Esophagus squamous epithelium (tissue), 5 donors: ENCODE measurements at places on chromosomes 1 and 21.
A peak's percentile ranks its signal among the peaks of the same experiment; 100 is the strongest.

GRCh38 chr1:159917533-159918351 lies 7.6 kb downstream of the TAGLN2 start:
- H3K36me3 ChIP-seq = peaks cover 25% of the 10 kb centered on the region
- no peaks in the 10 kb centered on the region for H3K27me3 ChIP-seq
- DNase-seq = no peak
- H3K4me3 ChIP-seq = no peak overlapping the region
- H3K4me1 ChIP-seq = peaks cover 98% of the 10 kb centered on the region
- H3K27ac ChIP-seq = peak overlapping the region; percentile 32

GRCh38 chr1:117821774-117822482 lies 107.5 kb downstream of the GDAP2 start:
- H3K4me1 ChIP-seq = peaks cover 36% of the 10 kb centered on the region
- no peaks in the 10 kb centered on the region for H3K27me3 ChIP-seq
- H3K4me3 ChIP-seq = no peak overlapping the region
- H3K36me3 ChIP-seq = no peaks in the 10 kb centered on the region

- no peaks in the 10 kb centered on the region for H3K4me1 ChIP-seq
- H3K27me3 ChIP-seq = no peaks in the 10 kb centered on the region
- no peak overlapping the region for H3K4me3 ChIP-seq
- H3K27ac ChIP-seq = no peak overlapping the region
- no peak for DNase-seq
These were observed 576.1 kb upstream of the RGS18 start for GRCh38 chr1:191582169-191582568.

- H3K4me1 ChIP-seq = no peaks in the 10 kb centered on the region
- no peaks in the 10 kb centered on the region for H3K27me3 ChIP-seq
- no peaks in the 10 kb centered on the region for H3K36me3 ChIP-seq
- no peak overlapping the region for H3K4me3 ChIP-seq
- no peak overlapping the region for H3K27ac ChIP-seq
- DNase-seq = no peak
These were observed 248.0 kb downstream of the S1PR1 start for GRCh38 chr1:101484689-101485338.

- peaks cover 14% of the 10 kb centered on the region for H3K4me1 ChIP-seq
- H3K36me3 ChIP-seq = no peaks in the 10 kb centered on the region
- no peak overlapping the region for H3K4me3 ChIP-seq
- H3K27me3 ChIP-seq = no peaks in the 10 kb centered on the region
- no peak for DNase-seq
These were observed 5.4 kb downstream of the SPATA6 start for GRCh38 chr1:48466594-48466993.

DNA sequence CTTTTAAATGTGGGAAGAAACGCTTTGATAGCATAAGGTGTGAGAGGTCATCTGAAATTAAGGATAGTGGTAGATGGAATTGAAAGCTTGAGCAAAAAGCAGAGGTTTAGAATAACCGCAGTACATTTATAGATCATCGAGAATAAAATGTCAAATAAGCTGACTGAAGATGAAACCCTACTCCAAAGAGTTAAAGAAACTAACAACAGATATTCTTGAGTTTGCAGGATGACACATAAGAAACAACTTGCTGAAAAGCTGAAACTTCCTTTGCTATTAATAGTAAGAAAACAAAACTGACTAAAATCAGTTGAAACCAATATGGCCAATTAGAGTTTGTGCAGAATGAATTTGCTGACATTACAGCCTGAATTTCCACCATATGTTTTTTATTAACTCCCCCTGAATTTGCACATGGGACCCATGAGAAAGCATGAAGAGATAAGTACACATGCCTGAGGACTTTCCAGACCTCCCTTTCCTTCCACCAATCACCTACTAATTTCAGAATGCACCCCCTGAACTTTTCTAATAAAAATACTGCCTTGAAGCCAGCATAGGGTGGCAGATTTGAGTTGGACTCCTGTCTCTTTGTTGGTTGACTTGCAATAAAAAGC lies 1.7 kb upstream of the C1orf185 start:
- H3K4me1 ChIP-seq = no peaks in the 10 kb centered on the region
- no peak for DNase-seq
- no peak overlapping the region for H3K4me3 ChIP-seq
- H3K27me3 ChIP-seq = no peaks in the 10 kb centered on the region

DNA sequence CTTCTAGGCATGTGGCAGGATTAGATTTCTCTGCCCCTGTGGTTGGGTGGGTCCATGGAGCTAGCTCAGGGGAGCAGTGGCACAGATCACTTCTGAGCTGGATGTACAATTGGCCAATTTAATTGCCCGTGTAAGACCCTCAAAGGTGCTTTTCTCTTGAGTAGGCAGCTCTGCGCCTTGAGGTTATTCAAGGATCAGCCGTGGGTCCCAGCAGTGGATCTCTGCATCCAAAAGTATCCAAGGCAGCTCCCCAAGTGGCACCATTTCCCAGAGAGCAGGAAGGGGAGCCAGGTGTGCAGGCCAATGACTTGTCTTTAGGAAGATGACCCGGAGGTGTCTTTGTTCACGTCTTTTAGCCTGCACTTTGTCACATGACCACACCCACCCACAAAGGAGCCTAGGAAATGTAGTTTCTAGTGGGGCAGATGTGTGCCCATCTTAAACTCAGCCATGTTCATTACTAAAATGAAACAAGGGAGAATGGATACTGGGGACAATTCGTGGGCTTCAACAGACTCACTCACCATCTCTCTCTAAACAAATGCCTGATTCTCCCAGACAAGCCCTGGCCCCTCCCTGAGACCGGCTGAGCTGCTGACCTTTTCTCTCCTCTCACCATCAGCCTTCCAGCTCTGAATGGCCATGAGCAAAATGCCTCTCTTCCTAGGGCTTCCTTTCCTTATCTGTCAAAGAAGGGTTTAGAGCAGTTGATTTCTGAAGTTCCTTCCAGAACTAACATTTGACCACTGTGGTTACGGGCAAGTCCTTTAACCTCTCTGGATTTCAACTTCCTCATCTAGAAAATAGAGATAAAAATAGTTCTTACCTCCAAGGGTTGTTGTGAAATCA lies 41.4 kb upstream of the TENT5C start:
- no peaks in the 10 kb centered on the region for H3K36me3 ChIP-seq
- no peak for DNase-seq
- H3K4me1 ChIP-seq = no peaks in the 10 kb centered on the region
- no peak overlapping the region for H3K27ac ChIP-seq
- H3K27me3 ChIP-seq = no peaks in the 10 kb centered on the region
- no peak overlapping the region for H3K4me3 ChIP-seq

- H3K27me3 ChIP-seq = no peaks in the 10 kb centered on the region
- no peak overlapping the region for H3K4me3 ChIP-seq
- H3K27ac ChIP-seq = no peak overlapping the region
- no peaks in the 10 kb centered on the region for H3K36me3 ChIP-seq
- no peak for DNase-seq
- H3K4me1 ChIP-seq = no peaks in the 10 kb centered on the region
These were observed 76.0 kb downstream of the FH start for GRCh38 chr1:241443561-241443960.

GRCh38 chr21:43758111-43758641 lies 17.9 kb downstream of the CSTB start:
- peaks cover 33% of the 10 kb centered on the region for H3K4me1 ChIP-seq
- H3K27ac ChIP-seq = peak overlapping the region; percentile 77
- peaks cover 36% of the 10 kb centered on the region for H3K36me3 ChIP-seq

DNA sequence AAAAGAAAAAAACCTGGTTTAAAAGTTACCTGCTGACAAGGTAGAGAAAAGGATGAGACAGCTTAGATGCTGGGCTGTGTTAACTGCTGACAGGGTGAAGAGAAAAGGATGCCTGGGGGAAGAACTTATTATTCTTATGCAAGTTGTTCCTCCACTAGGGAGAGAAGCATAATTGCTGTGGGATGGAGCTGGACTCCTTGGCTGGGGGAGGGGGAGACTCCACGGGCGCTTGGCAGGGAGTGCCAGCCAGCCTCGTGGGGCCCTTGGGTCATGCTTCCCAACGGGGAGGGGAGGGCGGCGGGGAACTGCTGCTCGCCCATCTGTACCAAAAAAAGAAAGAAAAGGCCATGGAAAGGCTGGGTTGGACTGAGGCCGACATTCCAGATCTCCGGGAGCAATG lies 47.2 kb downstream of the SYCP1 start:
- H3K36me3 ChIP-seq = no peaks in the 10 kb centered on the region
- peak overlapping the region; percentile 12 for H3K4me3 ChIP-seq
- H3K27ac ChIP-seq = no peak overlapping the region
- no peaks in the 10 kb centered on the region for H3K4me1 ChIP-seq

- no peaks in the 10 kb centered on the region for H3K36me3 ChIP-seq
- H3K4me1 ChIP-seq = no peaks in the 10 kb centered on the region
- H3K27ac ChIP-seq = no peak overlapping the region
- DNase-seq = no peak
- no peaks in the 10 kb centered on the region for H3K27me3 ChIP-seq
These were observed 85.3 kb downstream of the MAP3K21 start for GRCh38 chr1:233412812-233413211.

- H3K27ac ChIP-seq = peak within 1 kb of the TSS; percentile 55
- peaks cover 32% of the 10 kb centered on the region for H3K36me3 ChIP-seq
- DNase-seq = no peak
- peaks cover 16% of the 10 kb centered on the region for H3K4me1 ChIP-seq
- no peaks in the 10 kb centered on the region for H3K27me3 ChIP-seq
- H3K4me3 ChIP-seq = peak within 1 kb of the TSS; percentile 75
These were observed at the start of gene GLMP for GRCh38 chr1:156295391-156295947. TSS of gene GLMP (minus strand) at chr1:156295679. CDS start at chr1:156295645, 34 bp downstream.

DNA sequence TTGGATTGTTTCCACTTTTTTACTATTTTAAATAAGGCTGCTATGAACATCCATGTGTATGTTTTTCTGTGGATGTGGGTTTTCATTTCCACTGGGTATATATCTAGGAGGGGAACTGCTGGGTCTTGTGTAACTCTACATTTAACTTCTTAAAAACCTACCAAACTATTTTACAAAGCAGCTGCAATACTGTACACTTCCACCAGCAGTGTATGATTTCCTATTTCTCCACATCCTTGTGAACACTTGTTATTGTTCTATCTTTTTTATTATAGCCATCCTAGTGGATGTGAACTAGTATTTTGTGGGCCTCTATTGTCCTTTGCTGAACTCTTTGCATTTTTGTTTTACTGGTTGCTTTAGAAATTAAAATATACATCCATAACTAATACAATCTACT lies 33.4 kb downstream of the DIPK1A start:
- no peaks in the 10 kb centered on the region for H3K27me3 ChIP-seq
- no peak for DNase-seq
- H3K27ac ChIP-seq = no peak overlapping the region
- no peaks in the 10 kb centered on the region for H3K36me3 ChIP-seq
- no peak overlapping the region for H3K4me3 ChIP-seq

DNA sequence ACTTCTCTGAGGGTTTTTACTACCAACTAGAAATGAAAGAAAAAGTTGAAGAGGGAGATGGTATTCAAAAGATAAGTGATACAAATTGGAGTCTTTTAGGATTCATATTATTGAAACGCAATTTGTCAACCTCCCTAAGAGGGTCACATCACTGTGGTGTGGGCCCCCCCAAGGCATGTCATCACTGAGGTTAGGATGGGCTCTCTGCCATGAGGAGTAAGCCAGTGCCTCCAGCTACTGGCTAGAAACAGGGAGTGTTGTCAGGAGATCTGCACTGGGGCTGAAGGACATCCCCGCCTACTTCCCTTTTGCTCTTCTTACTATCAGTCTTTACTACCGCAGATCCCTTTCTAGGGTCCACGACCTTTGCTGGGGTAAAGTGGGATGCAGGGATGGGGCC lies 25.9 kb downstream of the ITSN1 start:
- H3K27ac ChIP-seq = no peak overlapping the region
- no peaks in the 10 kb centered on the region for H3K27me3 ChIP-seq
- H3K36me3 ChIP-seq = no peaks in the 10 kb centered on the region

- H3K36me3 ChIP-seq = no peaks in the 10 kb centered on the region
- no peaks in the 10 kb centered on the region for H3K4me1 ChIP-seq
- H3K27me3 ChIP-seq = no peaks in the 10 kb centered on the region
- H3K27ac ChIP-seq = no peak overlapping the region
These were observed 917.9 kb upstream of the B3GALT2 start for GRCh38 chr1:194104247-194104844.

- H3K4me3 ChIP-seq = no peak overlapping the region
- no peak for DNase-seq
- peaks cover 82% of the 10 kb centered on the region for H3K4me1 ChIP-seq
- no peaks in the 10 kb centered on the region for H3K36me3 ChIP-seq
- no peaks in the 10 kb centered on the region for H3K27me3 ChIP-seq
- no peak overlapping the region for H3K27ac ChIP-seq
These were observed 4.9 kb downstream of the C1orf198 start for GRCh38 chr1:230863449-230863848.

DNA sequence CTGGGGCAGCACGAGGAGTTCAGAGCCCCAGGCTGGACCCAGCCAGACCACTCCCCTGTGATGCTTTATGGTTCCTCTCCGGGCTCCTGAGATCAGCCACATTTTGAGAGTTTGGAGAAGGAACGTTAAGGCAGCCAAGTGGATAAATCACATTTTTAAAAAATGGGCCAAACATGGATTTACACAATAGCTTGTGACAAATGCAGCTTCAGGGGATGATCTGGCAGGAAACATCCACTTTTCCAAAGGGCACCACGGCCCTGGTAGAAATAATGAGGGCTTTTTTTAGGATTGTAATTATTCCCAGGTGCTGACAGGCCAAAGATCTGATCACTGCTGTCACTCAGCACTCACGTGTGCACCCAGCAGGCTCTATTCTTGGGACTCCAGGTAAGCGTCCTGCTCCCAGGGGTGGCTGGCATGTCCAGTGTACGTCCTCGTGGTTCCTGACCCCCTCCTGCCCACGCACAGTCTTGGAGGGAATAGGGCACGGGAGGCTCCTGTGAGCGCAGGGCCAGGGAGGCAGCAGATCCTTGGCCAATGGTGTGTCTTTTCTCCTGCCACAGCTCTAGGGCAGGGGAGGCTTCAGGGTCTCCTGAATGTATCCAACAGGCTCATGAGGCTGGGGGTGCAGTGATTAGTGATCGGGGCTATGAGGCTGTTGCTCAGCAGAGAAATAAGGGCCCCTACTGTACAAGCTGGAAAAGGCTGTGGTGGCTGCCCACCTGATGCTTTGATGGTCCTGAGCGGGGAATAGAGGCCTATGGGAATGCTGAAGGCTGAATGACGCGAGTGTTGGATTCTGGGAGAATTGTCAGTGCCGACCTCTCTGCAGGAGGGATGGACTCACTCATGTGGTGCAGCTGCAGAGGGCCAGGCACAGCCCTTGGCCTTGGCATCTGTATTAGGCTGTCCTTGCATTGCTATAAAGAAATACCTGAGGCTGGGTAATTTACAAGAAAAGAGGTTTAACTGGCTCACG lies 415.7 kb downstream of the PTPRU start:
- H3K27ac ChIP-seq = no peak overlapping the region
- DNase-seq = no peak
- H3K27me3 ChIP-seq = no peaks in the 10 kb centered on the region
- no peak overlapping the region for H3K4me3 ChIP-seq

- H3K4me1 ChIP-seq = no peaks in the 10 kb centered on the region
- H3K36me3 ChIP-seq = no peaks in the 10 kb centered on the region
- H3K27me3 ChIP-seq = no peaks in the 10 kb centered on the region
- no peak overlapping the region for H3K4me3 ChIP-seq
These were observed 83.1 kb upstream of the CHRM3 start for GRCh38 chr1:239303289-239303688.

DNA sequence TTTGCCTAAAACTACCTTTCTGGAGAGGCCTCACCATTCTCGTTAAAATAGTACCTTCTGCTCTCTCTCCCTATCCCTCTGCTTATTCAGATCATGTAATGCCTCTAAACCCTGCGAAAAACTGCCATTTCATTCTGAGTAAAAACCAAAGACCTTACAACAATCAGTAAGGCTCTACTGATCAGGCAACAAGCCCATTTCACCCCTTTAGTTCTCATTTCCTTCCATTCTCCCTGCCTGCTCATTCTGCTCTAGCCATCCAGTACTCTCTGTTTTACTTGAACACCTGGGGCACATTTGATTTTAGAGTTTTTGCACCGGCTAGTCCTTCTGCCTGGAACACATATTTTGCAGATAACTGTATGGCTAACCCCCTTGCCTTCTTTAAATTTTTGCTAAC lies 187.8 kb downstream of the COQ8A start:
- H3K27me3 ChIP-seq = no peaks in the 10 kb centered on the region
- DNase-seq = no peak
- no peak overlapping the region for H3K27ac ChIP-seq
- no peaks in the 10 kb centered on the region for H3K36me3 ChIP-seq
